ENCODE measurements at places on chromosomes 2 and 18. TPM values are rescaled to one million over a fixed set of nuclear protein-coding genes. Genes with fewer than 3 reads are reported as not detected.

- no peak for DNase-seq
These were observed 123.5 kb upstream of the PELI1 start for GRCh38 chr2:64267699-64268098.

DNA sequence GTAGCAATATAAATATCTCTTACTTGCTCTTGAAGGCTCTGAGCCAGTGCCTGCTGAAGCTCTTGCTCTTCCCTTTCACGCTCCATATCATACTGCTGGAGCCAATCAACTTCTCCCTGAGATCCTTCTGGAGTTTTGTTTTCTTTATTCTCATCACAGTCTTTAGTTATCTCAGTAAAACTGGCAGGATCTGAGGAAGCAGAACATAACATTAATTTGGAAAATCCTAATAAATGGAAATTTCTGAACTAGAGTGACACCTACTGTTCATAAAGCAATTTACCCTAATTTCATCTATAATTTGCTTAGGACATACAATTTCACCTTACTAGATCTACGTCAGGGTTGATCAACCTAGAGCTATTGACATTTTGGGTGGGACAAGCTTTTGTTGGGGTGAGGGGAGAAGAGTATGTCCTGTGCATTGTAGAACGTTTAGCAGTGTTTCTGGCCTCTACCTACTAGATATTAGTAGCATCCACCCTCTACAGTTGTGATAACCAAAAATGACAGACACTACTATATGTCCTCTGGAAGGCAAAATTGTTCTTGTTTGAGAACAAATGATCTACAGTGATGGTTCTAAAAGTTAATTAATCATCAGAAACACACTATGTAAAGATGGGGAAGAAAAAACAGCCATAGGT, 47.2 kb downstream of the VIL1 start:
- no peak for DNase-seq

GRCh38 chr18:29259838-29260237, 1082.9 kb upstream of the CDH2 start:
- DNase-seq: no peak

GRCh38 chr2:84375020-84375419, 84.1 kb downstream of the SUCLG1 start:
- DNase-seq: no peak

Gene RASGRP3
- 4.0 TPM for total RNA-seq

Gene KCNK3
- total RNA-seq: 1.1 TPM

Data from tibial nerve (tissue), 4 donors.